ENCODE measurements at places on chromosomes 3 and 15.

DNA sequence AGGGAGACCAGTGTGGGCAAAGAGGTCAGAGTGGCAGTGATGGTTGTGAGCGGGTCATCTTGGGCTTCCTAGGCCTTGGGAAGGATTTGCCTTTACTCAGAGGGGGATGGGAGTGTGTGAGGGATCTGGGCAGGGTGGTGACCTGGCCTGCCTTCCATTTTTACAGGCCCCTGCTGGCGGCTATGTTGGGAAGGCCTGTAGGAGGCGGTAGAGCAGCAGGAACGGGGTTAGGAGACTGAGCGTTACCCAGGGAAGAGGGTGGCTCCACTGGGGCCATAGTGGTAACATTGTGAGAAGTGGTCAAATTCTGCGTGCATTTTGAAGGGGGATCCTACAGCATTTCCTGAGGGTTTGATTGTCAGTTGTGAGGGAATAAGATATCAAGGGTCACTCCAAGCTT lies 307.3 kb upstream of the CTDSPL start:
- no peak for DNase-seq

DNA sequence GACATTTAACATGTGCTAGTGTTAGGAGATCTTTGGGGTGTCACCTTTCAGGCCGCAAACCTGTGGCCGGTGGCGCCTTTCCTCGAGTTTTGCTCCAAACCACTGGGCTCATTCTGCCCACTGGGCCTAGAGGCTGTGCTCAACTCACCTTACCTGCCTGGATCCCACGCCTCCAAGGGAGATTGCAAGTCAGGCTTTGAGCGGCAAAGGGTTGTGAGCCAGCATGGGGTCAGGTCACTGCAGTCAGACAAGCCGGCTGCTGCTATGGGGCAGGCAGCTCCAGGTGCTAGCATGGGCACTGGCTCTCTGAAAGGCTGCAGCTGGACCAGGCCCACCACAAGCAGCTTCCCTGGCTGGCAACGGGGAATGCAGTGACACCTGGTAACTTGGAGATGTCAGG lies 265.5 kb downstream of the ZBBX start:
- no peak for DNase-seq

- DNase-seq: no peak
These were observed 503.6 kb downstream of the SHQ1 start for GRCh38 chr3:72344647-72345046.

GRCh38 chr3:31836131-31837075 lies 144.7 kb downstream of the OSBPL10 start:
- no peak for DNase-seq

DNA sequence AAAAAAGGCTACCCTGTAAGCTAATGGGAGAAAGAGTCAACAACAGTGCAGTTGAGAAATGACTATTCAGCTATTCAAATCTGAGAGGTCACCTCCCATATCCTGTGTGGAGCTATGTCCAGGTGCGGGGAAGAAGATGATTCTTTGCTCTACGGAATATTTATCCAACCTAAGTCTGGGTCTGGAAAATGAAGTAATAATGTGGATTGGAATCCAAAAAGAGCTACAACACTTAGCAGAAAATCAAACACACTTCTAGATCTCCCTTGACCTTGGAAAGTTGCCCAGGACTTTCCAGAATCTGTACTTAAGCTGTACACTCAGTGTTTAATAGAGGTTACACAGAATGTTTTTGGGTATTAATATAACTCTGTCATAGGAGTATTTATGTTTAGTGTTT lies 251.9 kb downstream of the NAALADL2 start:
- no peak for DNase-seq
